ENCODE measurements at places on chromosomes 2 and 18. TPM values are rescaled to one million over a fixed set of nuclear protein-coding genes. Genes with fewer than 3 reads are reported as not detected.

Gene NLRC4
- 2.3 TPM for total RNA-seq

Gene BUB1
- 1.6 TPM for total RNA-seq

Gene BOD1L2
- total RNA-seq, result not detected

Gene CD8B2
- total RNA-seq, result not detected

DNA sequence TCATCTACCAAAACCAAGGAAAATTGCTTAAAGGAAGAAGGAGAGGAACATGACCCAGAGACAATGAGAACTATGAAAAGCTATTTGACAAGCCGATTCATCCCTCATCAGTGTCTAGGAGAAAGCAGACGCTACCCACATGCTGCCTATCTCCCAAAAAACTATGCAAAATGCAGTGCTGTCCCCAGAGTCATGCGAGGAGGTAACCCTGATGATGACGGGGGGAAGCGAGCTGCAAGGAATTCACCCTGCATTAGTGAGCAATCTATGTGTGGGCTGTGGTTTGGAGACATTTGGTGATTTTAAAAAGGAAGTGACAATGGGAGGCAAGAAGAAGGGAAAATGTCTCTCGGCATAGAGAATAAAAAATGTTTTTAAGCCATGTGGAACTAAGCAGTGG lies 472.7 kb downstream of the CMPK2 start:
- DNase-seq, result no peak

- DNase-seq, result no peak
Observed at GRCh38 chr18:38322206-38322605, 756.6 kb upstream of the CELF4 start.

DNA sequence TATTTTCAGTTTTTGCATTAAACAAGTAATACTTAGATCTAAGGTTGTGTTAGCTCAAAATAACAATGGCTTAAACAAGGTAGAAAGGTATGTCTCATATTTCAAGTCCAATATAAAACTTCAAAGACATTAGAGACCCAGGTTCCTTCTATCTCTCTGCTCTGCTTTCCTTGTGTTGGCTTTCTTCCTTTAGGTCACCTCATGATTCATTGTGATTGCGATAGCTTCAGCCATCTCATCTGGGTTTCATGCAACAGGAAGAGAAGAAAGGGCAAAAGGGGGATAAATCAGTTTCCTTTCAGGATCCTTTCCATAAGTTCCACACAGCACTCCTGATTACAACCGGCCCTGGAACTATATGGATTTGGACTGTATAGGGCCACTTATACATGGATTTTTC lies 16.0 kb upstream of the TBR1 start:
- DNase-seq, result no peak

DNA sequence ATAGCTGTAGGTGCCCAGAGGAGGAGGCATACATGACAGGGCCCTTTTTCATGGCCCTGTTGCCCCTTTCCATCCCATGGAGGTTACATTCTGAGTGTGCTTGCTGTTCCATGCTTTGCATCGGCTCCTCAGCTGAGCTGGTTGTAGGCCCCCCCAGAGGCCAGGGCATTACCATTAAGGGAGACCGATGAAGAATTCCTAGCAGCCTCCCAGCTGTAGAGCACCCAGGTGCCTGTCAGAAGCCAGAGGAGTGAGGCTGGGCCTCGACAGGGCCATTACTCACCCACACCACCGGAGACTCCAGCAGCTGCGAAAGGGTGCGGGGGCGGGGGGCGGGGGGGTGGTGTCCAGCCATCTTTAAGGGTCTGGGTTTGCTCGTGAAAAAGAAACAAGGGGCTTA lies 72.2 kb downstream of the GALNT14 start:
- DNase-seq, result no peak

- peak; percentile 68 for DNase-seq
Observed at GRCh38 chr2:121626777-121627524, 22.3 kb downstream of the CLASP1 start.

DNA sequence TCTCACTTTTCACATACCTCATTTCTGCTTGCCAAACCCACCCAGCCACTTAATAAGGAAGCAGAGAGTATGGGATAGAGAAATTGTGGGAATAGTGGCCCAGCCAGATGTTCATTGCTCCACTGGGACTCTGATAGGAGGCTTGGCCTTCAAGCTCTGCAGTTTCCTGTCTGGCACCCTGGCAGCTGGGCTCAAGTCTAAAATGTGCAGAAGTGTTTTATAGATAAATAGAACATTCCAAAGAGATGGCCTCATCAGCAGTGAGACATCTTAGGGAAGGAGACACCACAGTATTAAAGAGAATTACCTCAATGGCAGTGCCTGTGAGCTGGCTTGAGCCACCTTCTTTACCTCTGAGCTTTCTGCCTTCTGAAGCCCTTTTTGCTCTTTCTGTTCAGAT lies 24.7 kb downstream of the COPS7B start:
- no peak for DNase-seq

Data from left cardiac atrium (tissue), 4 donors.